ENCODE measurements at places on chromosomes 3 and 15.

DNA sequence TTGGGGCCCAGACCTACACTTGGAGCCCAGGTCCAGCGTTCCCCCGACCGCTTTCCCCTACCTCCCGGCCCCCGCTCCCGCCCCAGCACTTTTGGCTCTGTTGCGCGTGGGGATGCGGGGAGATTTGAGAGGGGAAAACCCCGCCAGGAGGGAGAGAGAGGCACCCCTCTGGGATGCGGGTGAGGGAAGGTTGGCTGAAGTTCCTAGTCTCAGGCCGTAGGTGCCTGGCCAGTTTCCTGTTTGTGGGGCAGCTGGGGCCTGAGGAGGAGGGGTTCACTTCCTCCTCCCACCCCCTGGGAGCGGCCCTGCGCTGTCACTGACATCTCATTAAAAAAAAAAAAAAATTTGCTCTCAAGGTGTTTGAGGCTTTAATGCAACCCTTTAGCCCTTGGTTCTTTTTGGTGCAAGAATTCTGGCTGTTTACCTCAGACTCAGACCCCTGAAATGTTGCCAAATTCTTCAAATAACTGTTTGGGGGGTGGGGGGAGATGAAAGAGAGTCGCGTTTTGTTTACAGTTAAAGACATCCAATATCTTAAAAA, 2.6 kb downstream of the FAM43A start:
- DNase-seq, result no peak

GRCh38 chr3:10329495-10330015, 8.6 kb upstream of the SEC13 start:
- DNase-seq, result no peak

GRCh38 chr3:157369727-157370421, 66.8 kb upstream of the PTX3 start:
- no peak for DNase-seq

DNA sequence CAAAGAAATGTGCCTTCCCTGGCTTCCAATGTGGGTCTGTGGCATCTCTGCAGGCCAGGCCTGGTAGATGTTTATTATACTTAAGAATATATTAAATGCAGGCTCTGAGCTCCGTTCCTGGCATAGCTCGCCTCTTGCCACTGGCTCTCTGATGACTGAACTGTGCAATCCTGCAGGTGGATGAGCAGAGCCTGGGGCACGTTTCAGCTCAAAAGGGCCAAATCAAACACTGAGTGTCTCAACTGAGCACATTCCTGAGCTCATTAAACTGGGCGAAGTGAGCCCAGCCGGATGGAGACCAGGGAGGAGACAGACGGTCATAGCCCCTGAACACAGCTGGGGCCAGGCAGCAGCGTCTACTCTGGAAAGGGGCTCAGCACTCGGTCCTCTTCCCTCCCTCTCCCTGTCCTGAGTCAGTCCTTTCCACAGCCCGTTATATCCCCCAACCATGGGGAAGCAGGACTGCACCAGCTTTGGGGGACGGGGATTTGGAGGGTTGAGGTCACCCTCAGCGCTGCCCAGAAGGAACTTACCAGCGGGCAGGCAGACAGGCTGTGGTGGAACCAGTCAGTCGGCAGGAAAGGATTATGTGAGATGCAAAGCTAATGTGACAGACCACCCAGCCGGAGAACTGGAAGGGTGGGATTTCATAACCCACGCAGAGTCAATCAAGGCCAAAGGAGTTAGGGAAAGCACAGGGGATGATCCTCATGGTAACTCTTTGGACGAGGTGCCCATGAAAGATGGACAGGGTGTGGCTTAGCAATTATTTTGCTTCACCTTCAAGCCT, 77.4 kb upstream of the ANKRD34C start:
- no peak for DNase-seq

- DNase-seq, result no peak
These were observed 50.6 kb downstream of the ARHGEF3 start for GRCh38 chr3:56751056-56751707.

- no peak for DNase-seq
These were observed 3.0 kb downstream of the KBTBD13 start for GRCh38 chr15:65079580-65079979.

- no peak for DNase-seq
These were observed 26.9 kb upstream of the MYO1E start for GRCh38 chr15:59399465-59400102.

DNA sequence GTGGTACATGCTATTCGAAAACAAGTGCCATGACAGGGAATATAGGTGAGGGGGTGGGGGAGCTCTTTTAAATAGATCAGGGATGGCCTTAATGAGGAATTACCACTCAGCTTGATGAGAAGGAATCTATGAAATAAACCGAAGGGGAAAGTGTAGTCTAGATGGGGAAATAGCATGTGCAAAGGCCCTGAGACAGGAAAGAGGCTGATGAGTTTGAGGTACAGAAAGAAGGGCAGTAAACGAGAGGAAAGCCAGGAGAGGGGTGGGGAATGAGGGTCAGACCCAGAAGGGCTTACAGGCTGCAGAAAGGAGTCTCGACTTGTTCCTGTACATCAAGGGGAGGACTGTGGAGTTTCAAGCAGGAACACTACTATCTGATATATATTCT, 12.2 kb downstream of the ATP2B2 start:
- no peak for DNase-seq

DNA sequence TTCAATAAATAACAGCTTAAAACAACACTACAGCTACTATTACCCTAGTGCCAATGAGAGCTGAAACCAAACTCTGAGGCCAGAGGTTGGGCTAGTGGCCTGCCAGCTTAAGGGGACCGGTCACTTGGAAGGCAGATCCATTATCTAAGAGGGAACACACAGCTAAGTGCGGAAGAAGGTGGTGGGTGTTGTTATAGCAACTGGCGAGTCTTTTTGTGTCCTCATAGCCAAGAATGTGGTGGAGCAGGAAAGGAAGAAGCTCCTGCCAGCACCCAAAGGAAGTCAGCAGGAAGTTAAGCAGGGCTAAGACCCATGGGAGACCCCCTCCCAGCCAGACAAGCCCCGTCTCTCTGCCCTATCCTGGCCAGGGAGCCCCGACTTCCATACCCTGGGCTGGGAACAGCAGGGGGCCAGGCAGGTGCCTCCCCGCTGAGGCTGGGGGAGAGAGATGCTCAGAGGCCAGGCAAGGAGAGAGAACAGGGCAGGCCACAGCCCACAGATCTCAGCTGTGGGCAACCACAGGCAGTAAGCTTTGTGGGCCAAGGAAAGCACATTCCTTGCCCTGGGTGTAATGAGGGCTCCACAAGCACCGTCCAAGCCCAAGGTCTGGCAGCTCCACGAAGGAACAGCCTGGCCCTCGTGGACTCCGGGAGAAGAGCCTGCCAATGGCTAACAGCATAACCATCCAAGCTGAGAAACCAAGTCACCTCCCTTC, 34.0 kb upstream of the HRH1 start:
- DNase-seq, result no peak

GRCh38 chr3:125119752-125120378, 64.1 kb upstream of the HEG1 start:
- no peak for DNase-seq

DNA sequence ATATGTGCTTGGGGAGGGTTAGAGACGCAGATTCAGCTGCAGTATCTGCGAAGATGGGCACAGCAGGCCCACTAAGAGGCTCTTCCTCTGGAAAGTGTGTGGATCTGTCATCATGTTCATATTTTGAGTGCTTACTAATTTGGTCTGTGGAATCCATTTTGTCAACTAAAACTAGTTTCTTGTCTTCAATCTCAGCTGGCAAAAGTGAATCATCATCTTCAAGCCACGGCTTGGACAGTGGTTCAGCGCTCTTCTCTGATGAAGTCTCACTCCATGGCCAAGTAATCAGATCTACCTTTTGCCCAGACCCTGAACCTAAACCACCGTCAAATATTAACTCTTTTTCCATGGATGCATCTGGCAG, 76.2 kb downstream of the IMPG2 start:
- no peak for DNase-seq

GRCh38 chr3:159919873-159920272, 68.8 kb upstream of the IL12A start:
- DNase-seq, result no peak

- no peak for DNase-seq
These were observed 1090.2 kb downstream of the FHIT start for GRCh38 chr3:60160822-60161748.

DNA sequence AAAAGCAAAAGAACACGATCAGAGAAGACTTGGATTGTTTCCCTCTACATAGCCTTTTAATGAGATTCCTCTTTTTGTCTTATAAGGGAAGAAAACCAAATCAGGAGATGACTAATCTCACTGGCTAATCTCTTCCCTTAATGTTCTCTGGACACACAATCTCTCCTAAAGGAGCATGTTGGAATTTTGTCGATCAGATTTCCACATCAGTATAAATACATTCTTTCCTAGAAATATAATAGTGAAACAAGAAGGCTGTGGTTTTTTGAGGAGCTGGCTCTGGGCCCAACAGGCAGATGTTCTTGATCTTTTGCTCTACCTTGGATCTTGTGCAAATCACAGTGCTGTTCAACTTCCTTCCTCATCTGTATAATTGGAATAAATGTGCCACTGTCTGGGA, 94.0 kb downstream of the GTPBP8 start:
- no peak for DNase-seq

DNA sequence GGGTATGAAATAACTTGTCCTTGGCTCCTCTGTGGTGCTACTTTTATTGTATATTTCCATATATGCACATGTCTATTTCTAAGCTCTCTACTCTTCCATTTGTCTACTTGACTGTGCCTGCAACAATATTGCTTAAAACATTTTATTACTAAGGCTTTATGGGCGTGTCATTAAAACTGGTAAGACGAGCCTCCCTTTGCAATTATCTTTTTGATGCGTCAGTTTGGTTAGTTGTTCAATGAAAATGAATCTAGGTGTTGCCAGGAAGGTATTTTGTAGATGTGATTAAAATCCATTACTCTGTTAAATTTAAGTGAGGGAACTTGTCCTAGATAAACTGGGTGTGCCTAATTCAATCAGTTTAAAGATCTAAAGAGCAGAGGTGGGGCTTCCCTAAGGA, 12.9 kb upstream of the TRA2B start:
- no peak for DNase-seq

DNA sequence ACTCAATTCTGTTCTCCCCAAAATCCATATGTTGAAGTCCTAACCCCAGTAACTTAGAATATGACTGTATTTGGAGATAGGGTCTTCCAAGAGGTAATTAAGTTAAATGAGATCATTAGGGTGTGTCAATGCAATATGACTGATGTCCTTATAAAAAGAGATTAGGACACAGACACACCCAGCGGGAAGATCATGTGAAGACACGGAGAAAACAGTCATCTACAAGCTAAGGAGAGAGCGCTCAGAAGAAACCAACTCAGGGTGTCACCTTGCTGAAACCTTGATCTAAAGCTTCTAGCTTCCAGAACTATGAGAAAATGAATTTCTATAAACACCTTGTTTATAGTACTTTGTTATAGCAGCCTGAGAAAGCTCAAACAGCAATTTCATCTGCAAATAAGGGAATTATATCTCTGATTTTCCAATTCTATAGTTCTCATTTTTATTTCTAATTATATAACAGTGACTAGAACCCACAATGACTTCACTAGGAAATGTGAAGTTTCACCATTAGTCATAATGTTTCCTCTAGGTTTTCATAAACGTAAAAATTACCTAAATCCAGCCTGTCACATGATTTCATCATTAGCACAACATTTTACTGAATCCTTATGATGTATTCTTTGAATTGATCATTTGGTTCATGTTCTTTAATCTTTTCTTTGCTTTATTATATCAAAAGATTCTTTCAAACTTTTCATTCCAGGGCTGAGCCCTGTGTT, 459.1 kb upstream of the MDFIC2 start:
- no peak for DNase-seq

GRCh38 chr15:36294359-36294758, 285.1 kb upstream of the CDIN1 start:
- no peak for DNase-seq

- no peak for DNase-seq
These were observed 53.2 kb downstream of the CHST2 start for GRCh38 chr3:143172795-143173145.

GRCh38 chr3:89042236-89042835, 65.1 kb upstream of the EPHA3 start:
- no peak for DNase-seq

DNA sequence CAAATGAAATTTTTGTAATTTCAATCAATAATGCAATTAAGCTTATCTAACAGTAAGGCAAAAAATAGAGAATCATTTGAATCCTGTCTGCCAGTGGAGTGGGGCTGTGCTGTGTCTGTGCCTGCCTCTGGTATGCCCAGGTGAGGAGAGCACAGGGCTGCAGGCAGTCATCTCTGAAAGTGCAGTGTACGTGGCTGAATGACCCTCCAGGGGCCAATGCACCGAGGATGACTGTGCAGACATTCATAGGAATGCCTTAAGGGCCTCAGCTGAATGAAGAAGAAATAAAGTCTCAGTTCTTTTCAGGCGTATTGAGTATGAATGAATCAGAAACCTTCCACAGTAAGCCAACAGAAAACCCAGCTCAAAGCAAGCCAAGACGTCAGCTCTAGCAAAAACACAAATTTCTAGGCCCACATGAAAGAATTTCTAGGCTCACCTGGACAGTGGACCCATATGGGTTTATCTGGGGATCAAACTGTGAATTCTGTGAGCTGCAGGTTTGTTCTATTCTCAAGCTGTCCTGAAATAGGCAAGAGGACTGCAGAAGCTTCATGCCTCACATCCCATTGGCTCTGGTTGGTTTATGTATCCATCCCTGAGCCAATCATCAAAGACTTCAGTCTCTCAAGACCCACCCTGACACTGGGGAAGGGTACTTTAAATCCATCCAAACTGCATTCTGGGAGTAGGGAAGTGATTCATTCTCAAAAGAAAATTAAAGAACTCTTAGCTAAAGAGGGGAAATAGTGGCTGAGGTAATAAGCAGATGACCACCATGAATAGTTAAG, 123.4 kb downstream of the SSR3 start:
- DNase-seq, result no peak

GRCh38 chr3:57680046-57680445, 12.8 kb downstream of the DENND6A start:
- no peak for DNase-seq

DNA sequence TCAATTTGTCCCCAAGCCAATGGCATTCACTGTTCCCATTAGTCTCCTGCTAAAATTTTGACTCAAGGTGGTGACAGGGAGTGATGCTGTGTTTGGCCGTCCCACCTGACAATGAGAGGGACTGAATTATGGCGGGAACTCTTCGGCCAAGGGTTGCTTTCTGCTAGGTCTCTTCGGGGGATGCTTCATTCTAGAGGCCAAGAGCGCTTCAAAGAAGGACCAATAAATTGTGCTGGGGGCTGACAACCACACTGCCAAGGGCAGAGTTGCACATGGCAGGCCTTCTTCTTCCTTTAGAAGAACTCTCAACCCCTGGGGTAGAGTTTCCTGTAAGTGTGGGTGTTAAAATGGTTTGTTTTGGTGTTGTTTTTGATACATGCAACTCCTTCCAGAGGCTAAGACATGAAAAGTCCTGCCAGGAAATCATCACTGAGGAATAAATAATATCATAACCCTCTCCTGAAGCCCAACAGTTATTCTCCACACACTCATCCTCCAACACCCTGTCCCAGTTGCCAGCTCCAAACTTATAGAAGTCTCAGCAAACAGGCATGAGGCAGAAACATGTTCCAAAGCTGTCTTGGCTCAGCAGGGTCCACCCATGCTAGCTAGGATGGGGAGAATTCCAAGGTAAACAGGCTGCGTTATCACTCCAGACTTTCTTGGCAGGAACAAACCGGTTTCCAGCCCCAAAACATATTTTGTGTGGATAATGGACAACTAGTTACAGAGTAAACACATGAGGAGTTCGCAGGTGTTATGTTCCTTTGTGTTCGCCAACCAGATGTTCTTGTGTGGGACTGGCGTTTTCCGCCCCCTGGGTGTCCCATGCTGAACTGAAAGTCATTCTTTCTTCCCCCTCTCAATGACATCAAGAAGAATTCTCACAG, 396.7 kb upstream of the RGMA start:
- no peak for DNase-seq

- DNase-seq, result no peak
These were observed 1164.2 kb downstream of the NSUN3 start for GRCh38 chr3:95227092-95227491.

GRCh38 chr3:27378331-27378730, 9.1 kb upstream of the NEK10 start:
- no peak for DNase-seq
